ENCODE measurements at places on chromosomes 2 and 18.

DNA sequence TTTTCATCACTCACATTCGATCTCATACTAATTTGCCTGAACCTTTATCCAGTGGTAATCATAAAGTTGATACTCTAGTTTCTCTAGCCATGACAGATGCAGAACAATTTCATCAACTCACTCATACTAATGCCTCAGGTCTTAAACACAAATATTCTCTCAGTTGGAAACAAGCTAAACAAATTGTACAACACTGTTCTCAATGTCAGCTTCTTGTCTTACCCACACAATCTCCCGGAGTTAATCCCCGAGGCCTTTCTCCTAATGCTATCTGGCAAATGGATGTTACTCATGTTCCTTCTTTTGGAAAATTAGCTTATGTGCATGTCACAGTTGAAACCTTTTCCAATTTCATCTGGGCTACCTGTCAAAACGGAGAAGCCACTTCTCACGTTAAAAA lies 11.5 kb upstream of the CNOT11 start:
- no peak for DNase-seq

- DNase-seq: peak; percentile 26
Measured at GRCh38 chr2:160859096-160859495, 301.1 kb upstream of the TANK start.

- peak; percentile 22 for DNase-seq
Measured at GRCh38 chr2:216787851-216788540, 71.9 kb downstream of the TNP1 start.

DNA sequence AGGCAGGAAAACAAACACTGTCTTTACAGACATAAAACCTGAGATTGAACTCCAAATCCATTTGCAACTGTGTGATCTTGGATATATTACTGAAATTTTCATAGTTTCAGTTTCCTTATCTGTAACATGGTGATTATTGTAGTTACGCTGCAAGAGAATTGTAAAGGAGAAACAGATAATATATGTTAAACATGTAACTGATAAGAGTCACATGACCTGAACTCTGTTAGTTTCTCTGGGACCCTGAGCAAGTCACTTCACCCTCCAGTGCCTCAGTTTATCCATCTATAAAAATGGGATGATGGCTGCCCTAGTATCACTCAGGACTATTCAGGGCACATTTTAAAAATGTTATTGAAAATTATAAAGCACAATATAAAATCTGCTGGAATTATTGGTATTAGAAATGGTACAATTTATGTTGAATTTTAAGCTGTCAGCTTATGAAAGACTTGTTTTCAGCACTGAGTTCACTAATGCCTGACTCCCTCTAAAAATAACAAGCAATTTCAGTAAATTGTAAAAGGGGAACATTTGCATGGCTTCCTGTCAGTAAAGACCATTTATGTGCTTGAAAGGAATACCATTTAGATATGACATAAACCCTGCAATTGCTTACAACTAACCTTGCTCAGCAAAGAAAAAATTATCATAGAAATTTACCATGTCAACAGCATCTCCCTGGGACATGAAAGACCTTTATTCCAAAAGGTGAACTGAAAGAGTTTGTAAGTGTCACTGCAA lies 393.5 kb downstream of the RAD51AP2 start:
- DNase-seq: no peak

GRCh38 chr2:8009010-8009597 lies 672.8 kb upstream of the ID2 start:
- no peak for DNase-seq

- DNase-seq: no peak
Measured at GRCh38 chr2:72098935-72099334, 48.7 kb downstream of the CYP26B1 start.

DNA sequence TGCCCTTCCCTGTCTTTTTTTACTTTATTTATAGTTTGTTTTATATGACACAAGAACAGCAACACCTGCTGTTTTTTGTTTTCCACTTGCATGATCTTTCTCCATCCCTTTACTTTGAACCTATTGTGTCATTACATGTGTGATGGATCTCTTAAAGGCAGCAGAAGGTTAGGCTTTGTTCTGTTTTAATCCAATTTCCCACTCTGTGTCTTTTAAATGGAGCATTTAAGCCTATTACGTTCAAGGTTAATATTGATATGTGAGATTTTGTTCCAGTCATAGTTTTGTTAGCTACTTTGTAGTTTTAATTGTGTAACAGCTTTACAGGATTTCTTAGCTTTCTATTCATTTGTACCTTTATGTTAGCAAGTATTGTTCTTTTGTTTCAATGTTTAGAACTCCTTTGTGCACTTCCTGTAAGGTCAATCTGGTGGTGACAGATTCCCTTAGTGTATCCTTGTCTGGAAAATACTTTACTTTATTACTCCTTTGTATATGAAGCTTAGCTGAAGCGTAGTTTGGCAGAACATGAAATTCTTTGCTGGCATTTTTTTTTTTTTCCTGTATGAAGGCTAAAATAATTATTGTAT lies 1443.0 kb upstream of the LRRTM1 start:
- DNase-seq: no peak

DNA sequence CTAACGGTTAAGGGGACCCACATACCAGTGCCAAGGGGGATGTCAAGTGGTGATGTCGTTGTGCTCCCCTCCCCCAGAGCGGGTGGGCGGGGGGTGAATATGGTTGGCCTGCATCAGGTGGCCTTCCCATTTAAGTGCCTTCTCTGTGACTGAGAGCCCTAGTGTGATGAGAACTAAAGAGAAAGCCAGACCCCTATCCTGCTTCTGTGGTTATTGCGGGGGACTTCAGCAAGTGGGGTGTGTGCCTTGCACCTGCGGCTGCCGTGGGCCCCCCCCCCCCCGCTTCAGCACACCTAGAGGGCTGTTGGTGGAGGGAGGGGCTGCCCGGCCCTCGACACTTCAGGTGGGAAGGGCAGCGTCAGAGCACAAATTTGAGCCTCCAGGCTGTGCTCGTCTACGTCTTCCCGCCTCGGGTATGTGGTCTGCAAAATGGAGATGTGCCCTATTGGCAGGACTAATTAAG lies 6.1 kb downstream of the CTDSP1 start:
- DNase-seq: no peak

DNA sequence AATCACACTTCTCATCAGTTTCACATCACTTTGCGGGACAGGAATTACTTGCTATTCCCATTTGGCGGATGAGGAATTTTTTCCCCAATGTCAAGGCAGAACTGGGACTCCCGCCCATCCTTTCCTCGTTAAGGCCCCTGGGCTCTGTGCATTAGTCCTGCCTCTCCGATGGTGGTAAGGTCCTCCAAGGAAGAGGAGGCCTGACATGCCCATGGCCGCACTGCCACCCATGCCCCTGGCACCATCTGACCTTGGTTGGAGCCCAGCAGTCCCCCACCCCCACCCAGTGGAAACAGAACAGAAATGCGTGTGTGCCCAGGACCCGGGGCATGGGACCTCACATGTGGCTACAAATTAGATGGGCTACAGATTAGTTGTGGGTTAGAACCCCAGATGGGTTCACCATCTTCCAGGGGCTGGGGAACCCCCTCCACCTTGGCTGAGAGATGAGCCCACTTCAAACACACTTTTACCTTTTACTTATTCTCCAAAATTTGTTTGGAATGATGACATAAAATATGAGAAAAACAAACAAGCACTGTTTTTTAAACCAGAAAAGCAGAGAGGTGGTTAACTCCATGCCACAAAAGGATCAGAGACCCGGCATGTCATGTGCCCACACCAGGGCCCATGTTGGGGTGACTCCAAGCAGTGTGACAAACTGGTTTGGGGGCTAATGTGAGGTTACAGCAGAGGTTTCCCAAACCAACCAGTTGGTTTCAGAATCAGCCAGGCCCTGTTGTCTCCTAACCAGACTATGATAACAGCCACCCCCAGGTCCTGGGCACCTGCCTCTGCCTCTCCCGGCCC lies 11.0 kb upstream of the DUSP2 start:
- no peak for DNase-seq

GRCh38 chr2:131641414-131642206 lies 113.9 kb downstream of the CCDC74A start:
- DNase-seq: no peak

GRCh38 chr2:201847481-201847880 lies 41.1 kb downstream of the CDK15 start:
- DNase-seq: no peak

GRCh38 chr18:37516361-37516853 lies 49.2 kb downstream of the CELF4 start:
- DNase-seq: no peak

DNA sequence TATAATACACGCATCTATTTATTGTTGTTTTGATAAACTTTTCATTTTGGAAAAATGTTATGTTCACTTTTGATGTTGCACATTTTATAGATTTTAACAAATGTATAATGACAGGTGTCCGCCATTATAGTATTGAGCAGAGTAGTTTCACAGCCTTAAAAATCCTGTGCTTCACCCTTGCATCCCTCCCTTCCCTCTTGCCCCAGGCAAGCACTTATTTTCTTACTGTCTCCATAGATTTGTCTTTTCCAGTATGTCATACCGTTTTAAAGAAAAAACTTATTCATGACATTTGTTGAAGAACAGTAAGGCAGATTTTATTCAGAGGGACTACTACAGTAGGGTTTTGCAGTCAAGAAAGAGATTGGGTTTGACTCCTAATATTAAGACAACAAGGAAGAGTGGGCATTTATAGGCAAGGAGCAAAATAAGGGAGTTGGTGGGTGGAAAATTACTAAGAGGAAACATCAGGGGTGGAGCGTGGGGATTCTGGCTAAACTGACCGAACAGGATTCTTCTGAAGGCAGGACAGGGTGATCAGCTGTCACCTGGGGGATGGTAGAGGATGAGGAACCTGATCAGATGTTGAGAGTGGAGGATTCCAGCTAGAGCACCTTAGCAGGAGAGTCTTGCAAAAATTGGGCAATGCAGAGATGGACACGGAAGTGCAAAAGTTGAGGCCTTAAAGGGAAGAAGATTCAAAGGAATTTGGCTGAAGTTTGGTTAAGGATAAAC lies 108.8 kb downstream of the NCK2 start:
- no peak for DNase-seq

DNA sequence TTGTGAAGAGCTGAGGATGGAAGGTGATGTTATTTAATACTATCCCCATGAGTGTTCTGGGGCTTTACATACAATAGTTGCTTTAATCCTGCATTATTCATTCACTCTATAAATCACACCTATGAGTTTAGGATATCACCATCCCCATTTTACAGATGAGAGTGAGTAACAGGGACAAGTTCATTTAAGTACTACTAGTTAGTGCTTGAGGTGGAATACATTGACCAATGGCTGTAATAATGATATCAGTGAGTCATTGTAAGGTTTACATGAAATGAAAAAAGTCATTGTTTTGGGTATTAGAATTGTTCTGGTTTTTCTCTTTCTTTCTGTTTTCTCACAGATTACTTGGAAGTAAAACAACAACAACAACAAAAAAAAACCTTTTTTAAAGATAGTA lies 42.5 kb downstream of the TANC1 start:
- DNase-seq: no peak

DNA sequence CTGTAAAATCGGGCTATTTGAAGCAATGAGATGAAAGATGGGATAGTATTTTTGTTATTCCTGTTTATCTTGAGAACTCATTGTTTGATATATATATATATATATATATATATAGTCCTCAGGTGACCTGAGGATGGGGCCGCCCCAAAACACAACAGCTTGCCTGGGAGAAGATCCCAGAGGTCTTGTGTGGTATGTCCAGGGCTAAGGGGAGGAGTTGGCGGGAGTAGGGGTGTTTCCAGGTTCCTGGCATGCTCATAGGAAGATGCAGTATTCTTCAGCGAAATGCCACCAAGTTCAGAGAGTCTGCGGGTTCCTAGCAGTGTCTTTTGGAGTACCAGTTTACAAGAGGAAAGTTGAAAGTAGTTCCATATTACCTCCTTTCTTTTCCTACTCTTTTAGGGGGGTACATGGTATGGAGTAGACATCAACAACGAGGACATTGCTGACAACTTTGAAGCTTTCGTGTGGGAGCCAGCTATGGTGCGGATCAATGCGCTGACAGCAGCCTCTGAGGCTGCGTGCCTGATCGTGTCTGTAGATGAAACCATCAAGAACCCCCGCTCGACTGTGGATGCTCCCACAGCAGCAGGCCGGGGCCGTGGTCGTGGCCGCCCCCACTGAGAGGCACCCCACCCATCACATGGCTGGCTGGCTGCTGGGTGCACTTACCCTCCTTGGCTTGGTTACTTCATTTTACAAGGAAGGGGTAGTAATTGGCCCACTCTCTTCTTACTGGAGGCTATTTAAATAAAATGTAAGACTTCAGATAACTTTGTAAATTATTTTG lies 18.3 kb downstream of the CCT7 start:
- no peak for DNase-seq

DNA sequence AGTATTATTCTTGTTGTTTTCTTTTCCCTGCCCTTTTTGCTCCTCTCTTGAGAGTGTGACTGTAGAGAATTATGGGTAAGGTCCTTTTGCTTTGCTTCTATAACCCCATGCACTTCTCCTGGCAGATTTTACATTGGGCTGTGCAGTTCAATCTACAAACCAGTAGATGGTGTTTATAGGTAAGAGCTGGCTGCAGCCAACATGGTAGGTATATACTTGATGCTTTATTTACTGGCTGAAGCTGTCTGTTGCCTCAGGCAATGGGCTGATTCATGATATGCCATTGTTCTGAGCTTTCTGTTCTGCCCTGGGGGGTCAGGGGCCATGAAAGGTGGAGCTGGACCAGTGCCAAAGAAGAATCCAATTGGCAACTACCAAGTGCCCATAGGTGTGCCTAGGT lies 48.3 kb upstream of the MYL1 start:
- DNase-seq: no peak

GRCh38 chr18:23538001-23538400 lies 34.7 kb downstream of the RMC1 start:
- no peak for DNase-seq

DNA sequence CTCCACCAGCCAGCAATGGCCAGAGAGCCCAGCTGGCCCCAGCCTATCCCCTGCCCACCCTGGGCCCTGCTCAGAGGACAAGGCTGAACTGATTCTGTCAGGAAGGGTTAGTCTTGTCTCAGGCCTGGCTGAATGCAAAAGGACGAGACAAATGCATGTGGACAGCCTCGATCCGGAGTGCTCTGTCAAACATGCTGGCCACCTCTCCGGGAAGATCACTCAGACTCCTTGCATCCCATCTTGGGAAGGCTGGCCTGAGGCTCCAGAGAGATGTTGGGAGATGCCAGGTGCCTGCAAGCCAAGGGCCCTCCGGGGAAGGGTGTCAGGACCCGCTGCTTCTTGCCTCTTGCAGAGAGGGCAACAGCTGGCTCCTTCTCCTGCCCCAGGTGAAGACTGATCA lies 20.2 kb upstream of the C1QL2 start:
- DNase-seq: no peak

DNA sequence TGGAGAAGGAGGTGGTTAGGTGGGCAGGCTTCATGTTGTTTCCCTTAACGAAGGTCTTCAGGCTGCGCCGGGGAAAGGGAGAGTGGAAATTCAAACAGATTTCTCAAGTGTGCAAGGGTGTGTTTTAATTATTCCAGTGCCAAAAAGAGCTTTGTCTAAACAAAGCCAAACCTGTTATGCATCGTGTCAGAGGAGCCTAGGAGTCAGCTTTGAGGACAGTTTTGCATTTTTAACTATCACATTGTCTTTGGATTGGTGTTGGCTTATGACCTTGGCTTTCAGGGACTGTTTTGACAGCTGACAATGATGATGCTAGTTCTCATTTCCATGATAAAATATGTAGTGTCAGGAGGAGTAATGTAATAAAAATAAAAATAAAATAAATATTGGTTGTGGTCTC lies 144.8 kb downstream of the LDLRAD4 start:
- DNase-seq: no peak

Measured in DMS153 (cell line).